Subcutaneous adipose tissue (tissue), 4 donors: ENCODE measurements at places on chromosomes 11 and 22. TPM values are rescaled to one million over a fixed set of nuclear protein-coding genes. Genes with fewer than 3 reads are reported as not detected.

AIFM3 gene
- 5.7 TPM for total RNA-seq

CYTH4 gene
- 13.2 TPM for total RNA-seq

ROM1 gene
- 11.2 TPM for total RNA-seq

ART5 gene
- not detected for total RNA-seq

UBASH3B gene
- 15.3 TPM for total RNA-seq

LMNTD2 gene
- 0.88 TPM for total RNA-seq

FAU gene
- 1,064 TPM for total RNA-seq

C11orf42 gene
- total RNA-seq: not detected

JHY gene
- 10.8 TPM for total RNA-seq

GGT5 gene
- 111 TPM for total RNA-seq

AMOTL1 gene
- 34.8 TPM for total RNA-seq

TMEM132A gene
- total RNA-seq: 1.3 TPM

UCP3 gene
- 0.82 TPM for total RNA-seq

NRXN2 gene
- 0.16 TPM for total RNA-seq

OAF gene
- total RNA-seq: 25.6 TPM

OR10AG1 gene
- not detected for total RNA-seq

RBMXL2 gene
- total RNA-seq: not detected

SLC37A2 gene
- total RNA-seq: 17.0 TPM

SLN gene
- not detected for total RNA-seq

SLC1A2 gene
- 1.3 TPM for total RNA-seq

GSTT2B gene
- 4.4 TPM for total RNA-seq

SAA4 gene
- not detected for total RNA-seq

HBE1 gene
- total RNA-seq: not detected

BAD gene
- 89.8 TPM for total RNA-seq

SLC15A3 gene
- 57.6 TPM for total RNA-seq

CCDC86 gene
- 12.2 TPM for total RNA-seq

ASCC2 gene
- 63.1 TPM for total RNA-seq

TCN2 gene
- 142 TPM for total RNA-seq

MPPED1 gene
- total RNA-seq: not detected

SLC22A8 gene
- not detected for total RNA-seq

DNAJB7 gene
- total RNA-seq: not detected

GLYATL1 gene
- total RNA-seq: not detected

GGT1 gene
- total RNA-seq: 3.1 TPM

NXPE2 gene
- total RNA-seq: 0.66 TPM

GVQW3 gene
- total RNA-seq: 0.49 TPM

CHRDL2 gene
- not detected for total RNA-seq

PRAME gene
- not detected for total RNA-seq

MAJIN gene
- not detected for total RNA-seq

MUC6 gene
- total RNA-seq: not detected

PAK1 gene
- total RNA-seq: 31.6 TPM

IGLL1 gene
- total RNA-seq: not detected

SMC1B gene
- total RNA-seq: not detected

A4GALT gene
- total RNA-seq: 17.4 TPM

C11orf97 gene
- not detected for total RNA-seq

DDIAS gene
- 0.38 TPM for total RNA-seq

MISFA gene
- 1.5 TPM for total RNA-seq

SHISAL1 gene
- total RNA-seq: 0.44 TPM
